Esophagus muscularis mucosa (tissue), 4 donors: ENCODE measurements at places on chromosomes 16 and 17. TPM values are rescaled to one million over a fixed set of nuclear protein-coding genes. Genes with fewer than 3 reads are reported as not detected.

Gene FAM20A
- 1.7 TPM for total RNA-seq

Gene TSPAN10
- not detected for total RNA-seq

Gene KCNH6
- not detected for total RNA-seq

Gene TK1
- 9.9 TPM for total RNA-seq

Gene IL21R
- 0.17 TPM for total RNA-seq

Gene TBC1D3C
- not detected for total RNA-seq
